ENCODE measurements at places on chromosomes 6 and 20. TPM values are rescaled to one million over a fixed set of nuclear protein-coding genes. Genes with fewer than 3 reads are reported as not detected.
A peak's percentile ranks its signal among the peaks of the same experiment; 100 is the strongest.

- H3K27me3 ChIP-seq: peaks cover 51% of the 10 kb centered on the region
- peaks cover 14% of the 10 kb centered on the region for H3K4me1 ChIP-seq
- H3K4me3 ChIP-seq: no peak overlapping the region
- H3K27ac ChIP-seq: peak overlapping the region; percentile 36
These were observed 92.0 kb upstream of the PRDM1 start for GRCh38 chr6:105994118-105994590.

DNA sequence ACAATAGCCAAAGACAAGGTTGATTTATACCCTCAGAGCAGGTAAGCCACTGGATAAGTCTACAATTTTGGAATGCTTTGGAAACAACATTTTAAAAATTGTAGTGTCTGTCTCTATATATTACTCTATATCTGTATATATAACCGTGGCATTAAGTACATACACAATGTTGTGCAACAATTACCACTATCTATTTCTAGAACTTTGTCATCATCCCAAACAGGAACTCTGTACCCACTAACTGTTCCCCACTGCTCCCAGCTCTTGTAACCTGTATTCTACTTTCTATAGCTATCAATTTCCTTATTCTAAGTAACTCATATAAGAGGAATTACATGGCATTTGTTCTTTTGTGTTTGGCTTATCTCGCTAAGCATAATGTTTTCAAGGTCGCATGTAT is 78.2 kb upstream of the ASCC3 start:
- H3K4me1 ChIP-seq: no peaks in the 10 kb centered on the region
- no peak for DNase-seq

GRCh38 chr20:49559411-49560081 is 8.4 kb downstream of the PTGIS start:
- H3K36me3 ChIP-seq: no peaks in the 10 kb centered on the region
- DNase-seq: no peak
- H3K27me3 ChIP-seq: peaks cover 8% of the 10 kb centered on the region
- no peak overlapping the region for H3K27ac ChIP-seq

The F13A1 gene
- polyA plus RNA-seq: 41.7 TPM

Measured in adrenal gland (tissue), 19 donors.